Omental fat pad (tissue), 4 donors: ENCODE measurements at places on chromosomes 2 and 18.

DNA sequence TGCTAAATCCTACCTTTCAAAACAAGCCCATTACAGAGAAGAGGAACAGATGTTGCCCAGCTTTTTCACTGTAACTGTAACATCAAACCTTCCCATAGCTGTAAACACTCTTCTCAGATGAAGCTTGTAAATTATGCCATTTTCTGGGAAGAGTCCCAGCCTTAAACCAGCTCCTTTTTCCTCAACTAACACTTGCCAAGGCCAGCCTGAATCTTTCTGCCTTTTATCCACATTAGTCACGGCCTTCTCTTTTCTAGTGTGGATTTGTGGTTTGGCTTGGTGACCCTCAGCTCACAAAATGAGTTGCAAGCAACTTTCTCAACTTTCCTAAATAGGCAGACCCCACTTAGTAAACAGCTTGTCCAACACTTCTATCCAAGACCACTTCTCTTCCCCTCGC lies 90.2 kb downstream of the CABLES1 start:
- DNase-seq, result no peak

DNA sequence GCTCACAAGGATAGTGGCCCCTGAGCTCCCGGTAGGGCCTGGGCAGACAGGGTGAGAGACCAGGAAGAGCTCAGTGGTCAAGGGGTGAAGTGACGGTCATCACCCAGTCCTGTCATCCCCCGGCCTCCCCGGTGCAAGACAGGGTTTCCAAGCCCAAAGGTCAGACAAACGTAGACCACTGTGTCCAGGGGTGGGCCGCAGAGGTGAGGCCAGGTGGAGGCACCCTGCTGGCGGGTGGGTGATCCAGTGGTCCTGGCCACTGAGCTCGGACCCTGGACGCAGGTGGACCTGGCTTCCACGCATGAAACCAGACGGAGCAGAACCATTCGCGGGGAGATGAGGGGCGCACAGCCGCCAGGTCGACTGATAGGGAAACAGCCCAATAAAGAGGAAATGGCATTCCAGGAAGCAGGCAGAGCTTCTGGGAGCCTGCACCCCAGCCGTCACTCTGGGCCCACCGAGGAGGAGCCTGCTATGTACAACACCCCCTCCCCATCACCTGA lies 14.4 kb upstream of the SNED1 start:
- no peak for DNase-seq

DNA sequence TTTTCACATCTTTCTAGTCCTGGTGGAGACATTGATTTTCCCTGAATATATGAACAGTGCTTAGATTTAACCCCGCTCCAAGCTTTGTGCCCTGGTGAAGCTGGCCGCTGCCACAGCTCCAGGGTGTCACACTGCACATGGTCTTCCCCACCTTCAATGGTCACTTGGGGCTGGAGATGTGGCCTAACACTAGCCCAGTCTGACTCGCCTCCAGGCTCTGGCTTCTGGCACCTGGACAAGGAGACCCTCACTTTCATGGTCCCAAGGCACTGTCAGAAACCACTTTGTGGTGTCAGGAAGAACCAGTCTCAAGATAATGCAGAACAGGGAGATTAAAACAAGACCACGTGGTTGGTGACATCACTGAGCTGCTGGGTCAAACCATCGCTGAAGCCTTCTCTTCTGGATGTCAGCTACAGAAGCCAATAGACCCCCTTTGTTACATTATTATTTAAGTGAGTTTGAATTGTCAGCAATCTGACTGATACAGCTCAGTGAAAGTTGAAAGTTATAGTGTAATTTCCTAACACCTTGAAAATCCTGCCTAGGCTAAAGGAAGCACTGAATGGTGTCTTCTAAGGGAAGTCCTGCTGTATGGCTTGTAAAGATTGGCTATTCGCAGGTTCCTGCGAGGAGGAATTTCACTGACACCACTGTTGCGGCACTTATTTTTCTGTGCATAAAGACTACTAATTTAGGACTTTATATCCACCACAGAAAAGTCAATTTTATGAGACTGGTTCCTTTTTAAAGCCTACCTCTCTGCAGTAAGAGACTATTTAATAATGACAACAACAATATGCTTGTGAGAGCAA lies 55.0 kb upstream of the CTDP1 start:
- no peak for DNase-seq

DNA sequence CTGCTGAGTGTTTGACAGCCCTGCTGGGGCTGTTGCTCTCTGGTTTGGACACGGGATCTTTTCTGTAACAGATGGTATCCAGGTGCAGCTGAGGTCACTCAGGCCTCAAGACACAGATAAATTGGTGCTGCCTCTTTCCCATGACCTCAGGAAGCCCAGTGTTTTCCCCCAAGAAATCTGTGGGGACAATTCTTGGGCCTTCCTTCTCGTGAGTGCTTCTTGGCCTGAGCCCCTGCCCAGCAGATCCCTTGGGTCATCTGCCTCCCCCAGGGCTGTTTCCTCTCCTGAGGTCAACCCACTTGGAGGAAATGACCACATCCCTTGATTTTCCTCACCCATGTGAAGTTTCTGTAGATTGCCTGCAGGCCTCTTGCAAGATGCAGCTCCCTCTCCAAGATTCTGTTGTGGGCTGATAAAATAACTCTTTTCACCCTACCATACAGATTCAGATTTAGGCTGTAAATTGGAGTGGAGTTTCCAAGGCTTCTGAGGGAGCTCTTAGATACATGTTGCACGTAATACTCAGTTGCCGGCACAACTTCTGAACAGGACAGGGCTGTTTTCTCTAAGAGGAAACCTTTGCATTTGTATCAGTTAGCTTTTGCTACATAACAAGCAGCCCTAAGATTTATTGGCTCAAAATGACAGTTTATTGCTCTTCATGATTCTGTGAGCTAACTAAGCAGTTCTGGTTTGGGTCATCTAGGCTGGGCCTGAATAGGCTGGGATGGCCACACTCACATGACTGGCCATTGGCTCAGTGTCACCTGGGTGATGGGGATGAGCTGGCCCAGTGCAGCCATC lies 13.1 kb downstream of the ZAP70 start:
- DNase-seq, result no peak

- DNase-seq, result no peak
These were observed 256.8 kb upstream of the ZC3H15 start for GRCh38 chr2:186229265-186229664.

DNA sequence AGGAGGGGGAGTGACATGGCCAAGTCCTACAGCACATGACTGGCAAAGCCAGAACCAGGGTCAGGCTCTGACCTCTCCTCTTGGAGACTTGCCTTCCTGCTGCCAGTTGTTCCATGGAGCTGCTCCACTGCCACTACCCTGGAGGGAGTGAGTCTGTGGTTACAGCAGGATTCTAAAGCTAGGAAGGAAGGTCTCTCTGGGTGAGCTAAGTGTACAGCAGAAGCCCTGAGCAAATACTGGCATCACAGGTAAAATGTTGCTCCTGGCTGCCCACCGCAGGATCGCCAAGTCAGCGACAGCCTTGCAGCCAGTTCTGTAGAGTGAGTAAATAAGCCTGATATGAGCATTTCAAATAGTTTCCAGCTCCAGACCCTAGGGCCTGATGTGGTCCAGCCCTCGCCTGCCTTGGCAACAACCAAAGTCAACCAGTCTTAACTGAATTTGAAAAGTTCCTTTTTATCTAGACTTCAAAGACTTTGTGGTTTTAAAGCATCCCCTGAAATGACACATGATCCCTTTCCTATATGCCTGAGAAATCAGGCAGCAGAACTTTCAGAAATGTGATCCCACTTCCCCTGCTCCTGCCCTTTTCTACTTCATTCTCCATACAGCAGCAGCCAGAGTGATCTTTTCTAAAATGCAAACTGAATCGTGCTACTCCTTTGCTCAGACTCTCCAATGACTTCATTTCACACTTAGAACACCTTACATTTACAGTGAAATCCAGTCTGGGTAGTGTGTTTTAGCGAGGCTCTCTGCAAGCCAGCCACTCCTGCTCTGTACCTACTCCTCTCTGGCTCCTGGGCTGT lies 114.3 kb downstream of the MGAT5 start:
- no peak for DNase-seq

DNA sequence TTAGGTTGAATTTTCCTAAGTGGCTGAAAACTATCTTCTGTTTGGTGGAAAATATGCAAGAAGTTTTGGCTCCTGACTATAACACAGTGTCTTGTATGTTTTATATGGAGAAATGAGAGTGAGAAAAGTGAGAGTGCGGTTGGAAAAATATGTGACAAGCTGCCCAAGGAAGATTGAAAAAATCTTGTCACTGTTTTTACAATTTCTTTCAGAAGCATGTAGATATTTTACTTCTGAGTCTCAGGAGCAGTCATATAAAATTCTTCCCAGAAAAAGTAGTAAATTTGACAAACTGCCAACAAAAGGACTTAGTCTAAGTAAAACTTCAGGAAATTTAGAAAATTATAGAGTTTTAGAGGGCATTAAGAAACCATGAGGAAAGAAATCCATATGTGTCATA lies 19.4 kb upstream of the RMND5A start:
- no peak for DNase-seq

GRCh38 chr18:79356435-79356834 lies 39.3 kb upstream of the NFATC1 start:
- DNase-seq, result no peak

- DNase-seq, result no peak
These were observed 31.7 kb downstream of the PCARE start for GRCh38 chr2:29042561-29043075.

DNA sequence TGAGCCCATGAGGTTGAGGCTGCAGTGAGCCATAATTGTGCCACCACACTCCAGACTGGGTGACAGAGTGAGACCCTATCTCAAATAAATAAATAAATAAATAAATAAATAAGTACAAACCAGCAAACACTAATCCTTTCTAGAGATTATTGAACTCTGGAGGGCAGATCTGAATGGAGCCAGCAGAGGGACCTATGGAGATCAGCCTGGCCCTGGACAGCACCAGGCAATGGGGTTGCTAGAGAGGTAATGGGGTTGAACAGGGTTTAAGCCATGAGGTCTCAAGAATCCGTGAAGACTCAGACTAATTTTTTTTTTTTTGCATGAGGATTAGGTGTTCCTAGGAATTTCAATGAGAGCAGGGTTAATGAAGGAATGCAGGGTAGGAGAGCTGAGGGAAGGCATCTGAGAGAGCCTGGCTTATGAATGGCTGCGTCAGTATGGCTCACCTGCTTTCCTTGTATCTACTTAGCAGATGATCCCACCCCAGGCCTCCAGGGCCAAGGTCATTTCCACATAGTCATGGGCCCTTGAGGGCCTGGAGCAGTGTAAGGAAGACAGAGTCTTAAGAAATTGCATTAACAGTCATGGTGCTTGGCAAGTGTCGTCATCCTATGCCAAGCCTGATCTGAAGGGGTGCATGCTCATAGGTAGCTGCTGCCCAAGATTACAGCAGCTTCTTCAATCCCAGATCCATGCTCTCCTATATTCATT lies 34.6 kb upstream of the IL37 start:
- no peak for DNase-seq

- no peak for DNase-seq
These were observed 33.2 kb upstream of the GALNT3 start for GRCh38 chr2:165827016-165827920.

- no peak for DNase-seq
These were observed 58.6 kb downstream of the LCLAT1 start for GRCh38 chr2:30505500-30506180.

DNA sequence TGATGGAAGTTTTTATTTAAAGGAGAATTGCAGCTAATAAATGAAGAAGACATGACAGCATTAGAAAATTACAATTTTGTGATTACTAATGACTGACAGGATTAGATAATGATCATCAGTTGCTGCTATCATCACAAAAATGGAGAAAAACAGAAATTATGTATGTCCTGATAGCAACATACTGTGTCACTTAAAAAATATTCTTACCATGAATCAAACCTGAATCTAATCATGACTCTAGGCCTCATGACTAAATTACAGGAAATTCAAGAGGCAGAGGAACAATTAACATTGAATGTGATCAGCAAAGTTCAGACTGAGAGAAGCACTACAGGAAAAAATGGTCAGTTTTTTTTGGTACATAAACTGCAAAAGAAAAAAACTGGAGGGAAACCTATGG lies 147.8 kb downstream of the PMAIP1 start:
- DNase-seq, result no peak

DNA sequence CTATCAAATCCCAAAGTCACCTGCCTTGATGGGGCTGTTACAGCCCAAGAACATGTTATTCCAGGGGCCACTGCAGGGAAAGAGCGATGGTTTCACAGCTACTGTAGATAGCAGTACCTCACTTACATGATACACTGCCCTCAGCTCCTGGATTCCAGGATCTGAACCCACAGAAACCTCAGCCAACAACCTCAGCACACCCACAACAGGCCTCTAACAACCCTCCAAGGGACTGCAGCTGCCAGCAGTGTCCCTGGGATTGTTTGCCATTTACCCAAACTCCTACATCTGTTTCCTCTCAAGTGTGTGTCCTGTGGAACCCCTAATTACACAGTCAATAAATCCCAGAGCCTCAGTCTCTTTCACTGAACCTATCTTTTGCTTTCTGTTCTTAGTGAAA lies 28.2 kb downstream of the OSBPL1A start:
- no peak for DNase-seq

DNA sequence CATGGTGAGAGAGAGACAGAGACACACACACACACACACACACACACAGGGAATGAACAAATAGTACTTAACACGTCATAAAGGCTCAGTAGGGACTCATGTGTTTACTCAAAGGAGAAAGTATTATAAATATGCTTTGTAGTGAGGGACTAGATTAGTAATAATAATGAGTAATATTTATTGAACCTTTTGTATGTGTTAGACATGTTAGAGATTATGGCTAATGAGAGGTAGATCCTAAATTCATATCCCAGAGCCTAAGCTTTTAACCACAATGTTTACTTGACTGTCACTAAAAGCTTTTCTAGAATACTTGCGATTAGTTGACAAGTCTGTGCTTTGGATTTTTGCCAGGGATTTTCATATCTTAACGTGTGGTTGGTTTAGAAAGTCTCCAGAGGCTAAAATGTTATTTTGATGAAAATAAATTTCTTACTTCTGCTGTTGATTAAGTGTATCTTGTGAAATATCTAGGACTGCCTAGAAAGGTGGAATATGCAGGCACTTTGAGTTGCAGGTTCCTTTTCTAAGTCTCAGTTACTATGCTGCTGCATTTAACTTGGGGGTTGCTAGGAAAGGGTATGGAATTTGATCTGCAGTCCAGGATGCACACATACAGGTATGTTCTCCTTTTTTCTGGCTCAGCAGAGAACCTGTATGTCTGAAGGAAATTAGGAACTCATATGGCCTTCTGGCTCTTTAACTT lies 64.5 kb downstream of the UBR3 start:
- no peak for DNase-seq

DNA sequence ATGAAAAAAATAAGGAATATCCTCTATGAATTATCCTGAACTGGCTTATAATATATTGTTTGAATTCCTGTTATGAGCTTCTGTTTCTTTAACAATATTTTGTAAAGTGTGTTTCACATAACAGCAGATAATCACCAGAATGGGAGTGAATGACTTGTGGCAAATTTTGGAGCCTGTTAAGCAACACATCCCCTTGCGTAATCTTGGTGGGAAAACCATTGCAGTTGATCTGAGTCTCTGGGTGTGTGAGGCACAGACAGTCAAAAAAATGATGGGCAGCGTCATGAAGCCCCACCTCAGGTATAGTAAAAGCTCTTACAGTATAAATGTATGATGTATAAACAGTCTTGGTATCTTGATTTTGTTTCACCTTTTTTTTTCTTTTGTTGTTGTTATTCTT lies 5.9 kb downstream of the GEN1 start:
- DNase-seq, result no peak
